SW 1271 (cell line): ENCODE measurements at places on chromosomes 7 and 10.

GRCh38 chr10:122669842-122670241, 29.8 kb downstream of the C10orf120 start:
- no peak for DNase-seq

DNA sequence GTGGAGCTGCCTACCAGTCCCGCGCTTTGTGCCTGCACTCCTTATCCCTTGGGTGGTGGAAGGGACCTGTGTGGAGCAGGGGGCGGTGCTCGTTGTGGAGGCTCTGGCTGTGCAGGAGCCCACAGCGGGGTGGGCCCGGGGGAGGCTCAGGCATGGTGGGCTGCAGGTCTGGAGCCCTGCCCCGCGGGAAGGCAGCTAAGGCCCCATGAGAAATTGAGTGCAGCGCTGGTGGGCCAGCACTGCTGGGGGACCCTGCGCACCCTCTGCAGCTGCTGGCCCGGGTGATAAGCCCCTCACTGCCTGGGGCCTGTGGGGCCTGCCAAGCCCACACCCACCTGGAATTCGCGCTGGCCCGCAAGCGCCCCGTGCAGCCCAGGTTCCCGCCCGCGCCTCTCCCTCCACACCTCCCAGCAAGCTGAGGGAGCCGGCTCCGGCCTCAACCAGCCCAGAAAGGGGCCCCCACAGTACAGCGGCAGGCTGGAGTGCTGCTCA, 859.6 kb upstream of the KCND2 start:
- DNase-seq: no peak

DNA sequence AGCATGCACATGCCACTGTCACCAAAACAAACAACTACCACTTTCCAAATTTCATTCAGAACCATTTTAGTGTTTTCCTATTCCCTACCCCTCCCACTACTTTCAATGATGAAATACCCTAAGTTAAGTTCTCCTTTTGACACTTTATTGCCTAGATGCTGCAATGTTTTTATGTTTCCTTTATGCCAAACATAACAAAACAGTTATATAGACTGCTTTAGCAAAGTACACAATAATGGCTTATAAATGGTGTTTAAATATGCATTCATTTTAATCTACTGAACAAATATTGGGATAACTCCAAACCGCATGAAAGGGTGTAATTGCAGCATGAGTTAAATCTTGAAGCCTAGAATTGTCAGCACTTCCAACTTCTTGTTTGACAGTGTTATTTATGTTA, 69.2 kb downstream of the PHYHIPL start:
- DNase-seq: no peak

GRCh38 chr7:118855290-118855689, 630.8 kb downstream of the ANKRD7 start:
- no peak for DNase-seq

- DNase-seq: no peak
Observed at GRCh38 chr10:91745090-91745831, 53.0 kb upstream of the TNKS2 start.

DNA sequence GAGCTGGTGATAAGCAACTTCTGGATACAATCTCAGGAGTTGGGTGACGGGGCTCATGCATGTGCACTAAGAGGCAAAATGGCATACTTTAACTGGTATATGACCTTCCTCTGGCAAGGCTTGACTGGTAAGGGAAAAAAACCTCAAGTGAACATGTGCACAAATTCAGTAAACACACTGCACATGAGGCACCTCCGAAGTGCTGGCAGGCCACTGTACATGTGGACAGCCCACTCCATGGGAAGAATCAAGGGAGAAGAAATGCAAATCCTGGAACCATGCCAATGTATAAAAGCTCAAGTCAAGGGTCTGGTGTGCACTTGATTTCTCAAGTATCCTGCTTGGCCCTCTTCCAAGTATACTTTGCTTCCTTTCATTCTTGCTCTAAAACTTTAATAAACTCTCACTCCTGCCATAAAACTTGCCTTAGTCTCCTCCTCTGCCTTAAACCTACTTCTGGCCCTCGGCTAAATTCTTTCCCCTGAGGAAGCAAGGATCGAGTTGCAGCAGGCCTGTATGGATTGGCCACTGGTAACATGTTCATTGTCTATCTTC, 167.2 kb downstream of the RAMP3 start:
- DNase-seq: no peak

- DNase-seq: no peak
Observed at GRCh38 chr7:131747658-131748232, 191.3 kb upstream of the PODXL start.

GRCh38 chr7:40192036-40192435, 57.2 kb downstream of the SUGCT start:
- no peak for DNase-seq

GRCh38 chr7:99737726-99738125, 2.7 kb upstream of the CYP3A7 start:
- no peak for DNase-seq

- no peak for DNase-seq
Observed at GRCh38 chr7:96346293-96346953, 24.5 kb upstream of the SLC25A13 start.

DNA sequence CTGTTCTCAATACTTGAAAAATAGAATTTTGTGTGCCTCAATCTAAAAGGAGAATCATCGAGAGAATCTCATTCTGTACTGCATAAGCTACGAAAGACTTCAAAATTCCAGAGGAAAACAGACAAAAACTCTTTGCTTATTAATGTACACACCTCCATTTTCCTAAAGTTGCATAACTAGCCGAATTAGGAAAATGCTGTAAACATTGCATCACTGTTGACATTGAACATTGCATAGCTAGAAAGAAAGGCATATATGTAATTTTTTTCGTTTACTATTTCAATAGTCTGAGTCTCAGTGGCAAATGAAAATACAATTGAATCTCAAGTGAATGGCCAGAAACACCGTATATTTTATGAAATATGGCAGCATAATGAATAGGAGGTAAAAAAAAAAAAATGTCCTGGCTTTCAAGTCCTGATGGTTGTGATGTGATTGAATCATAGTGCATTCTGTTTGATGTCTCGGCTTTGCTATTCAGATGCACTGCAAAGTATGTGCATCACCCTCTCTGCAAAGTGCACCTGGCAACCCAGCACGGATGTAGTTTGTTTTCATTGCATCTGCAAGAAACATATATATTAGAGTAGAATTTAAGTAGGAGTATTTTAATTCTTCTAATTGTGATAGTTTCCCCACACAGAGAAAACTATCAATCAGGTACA, 196.7 kb downstream of the VTI1A start:
- no peak for DNase-seq

- DNase-seq: no peak
Observed at GRCh38 chr10:124872681-124873080, 69.2 kb upstream of the ZRANB1 start.

DNA sequence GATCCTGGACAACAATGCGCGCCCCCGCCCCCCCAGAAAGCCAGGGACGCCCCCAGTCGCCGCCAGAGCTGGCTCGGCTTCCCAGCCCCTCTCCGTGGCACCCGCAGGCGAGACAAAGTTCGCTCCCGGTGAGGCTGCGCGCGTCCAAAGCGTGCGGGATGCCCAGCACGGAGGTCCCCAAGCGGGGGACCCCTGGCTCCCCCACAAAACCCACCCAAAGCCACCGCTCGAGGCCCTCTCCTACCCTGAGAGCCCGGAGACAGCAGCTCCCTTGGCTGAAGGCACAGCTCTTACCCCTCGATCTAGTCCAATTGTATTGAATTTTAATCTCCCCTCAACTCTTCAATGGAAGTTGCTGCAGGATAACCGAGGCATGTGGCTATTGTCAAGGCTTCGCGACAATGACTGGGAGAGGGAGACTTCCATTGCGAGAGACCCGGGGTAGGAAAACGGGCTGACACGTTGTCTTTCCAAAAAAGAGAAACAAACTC, 305.3 kb downstream of the PRPF18 start:
- DNase-seq: no peak

GRCh38 chr10:110222641-110223297, 15.4 kb downstream of the MXI1 start:
- DNase-seq: no peak
